ENCODE measurements at places on chromosomes 3 and 15. TPM values are rescaled to one million over a fixed set of nuclear protein-coding genes. Genes with fewer than 3 reads are reported as not detected.

Gene FEZF2
- not detected for total RNA-seq

Gene PPP4R2
- 104 TPM for total RNA-seq

Gene DMXL2
- 15.8 TPM for total RNA-seq

Gene TTLL3
- total RNA-seq = 10.6 TPM

Gene NR2E3
- not detected for total RNA-seq

Gene COL8A1
- total RNA-seq = 41.4 TPM

Gene SAMMSON
- not detected for total RNA-seq

Gene NLGN1
- total RNA-seq = 0.21 TPM

Measured in tracheal epithelial cell (primary cell).